ENCODE measurements at places on chromosomes 13 and 19.
A peak's percentile ranks its signal among the peaks of the same experiment; 100 is the strongest.

GRCh38 chr19:41434450-41434849 lies 5.3 kb downstream of the DMAC2 start:
- DNase-seq: no peak

DNA sequence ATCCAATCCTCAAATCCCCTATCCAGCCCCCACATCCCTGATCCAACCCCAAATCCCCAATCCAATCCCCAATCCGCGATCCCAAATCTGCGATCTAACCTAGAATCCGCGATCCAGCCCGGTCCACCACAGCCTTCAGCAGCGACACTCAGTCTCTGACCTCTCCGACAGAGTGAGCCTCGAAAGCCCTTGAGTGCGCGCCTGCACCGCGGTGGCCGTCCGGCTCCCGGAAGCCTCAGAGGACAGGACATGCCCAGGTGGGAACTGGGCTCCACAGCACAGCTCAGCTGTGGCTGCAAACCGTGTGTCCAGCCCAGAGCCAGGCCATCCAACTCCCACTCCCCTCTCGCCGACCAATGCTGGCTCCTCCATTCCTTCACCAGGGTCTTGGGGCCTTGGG lies 48.8 kb upstream of the C1QTNF9B start:
- DNase-seq: no peak

GRCh38 chr13:42876887-42877545 lies 95.6 kb downstream of the FAM216B start:
- no peak for DNase-seq

GRCh38 chr13:48448285-48448958 lies 35.5 kb upstream of the LPAR6 start:
- DNase-seq: peak; percentile 51

DNA sequence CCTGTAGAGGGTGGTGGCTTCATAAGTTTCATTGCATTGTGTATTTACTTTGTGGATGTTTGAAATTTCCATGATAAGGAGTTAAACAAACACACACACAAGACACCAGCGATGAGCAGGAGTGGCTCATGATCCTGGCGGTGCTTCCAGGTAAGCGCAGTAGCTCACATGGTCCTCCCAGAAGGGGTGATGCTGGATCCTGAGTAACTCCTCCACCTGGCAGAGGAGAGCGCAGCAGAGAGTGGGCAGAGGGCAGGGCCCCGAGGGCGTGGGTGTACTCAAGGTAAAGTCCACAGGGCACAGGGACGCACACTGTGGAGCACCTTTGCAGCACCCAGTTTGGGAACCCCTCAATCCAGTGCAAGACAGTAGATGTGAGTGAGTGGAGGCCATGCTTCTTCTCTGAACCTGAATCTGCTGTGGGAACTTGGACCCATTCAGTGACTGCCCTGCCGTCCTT lies 54.0 kb downstream of the RFX2 start:
- DNase-seq: no peak

GRCh38 chr13:20989656-20990321 lies 71.6 kb downstream of the LATS2 start:
- DNase-seq: peak; percentile 86

DNA sequence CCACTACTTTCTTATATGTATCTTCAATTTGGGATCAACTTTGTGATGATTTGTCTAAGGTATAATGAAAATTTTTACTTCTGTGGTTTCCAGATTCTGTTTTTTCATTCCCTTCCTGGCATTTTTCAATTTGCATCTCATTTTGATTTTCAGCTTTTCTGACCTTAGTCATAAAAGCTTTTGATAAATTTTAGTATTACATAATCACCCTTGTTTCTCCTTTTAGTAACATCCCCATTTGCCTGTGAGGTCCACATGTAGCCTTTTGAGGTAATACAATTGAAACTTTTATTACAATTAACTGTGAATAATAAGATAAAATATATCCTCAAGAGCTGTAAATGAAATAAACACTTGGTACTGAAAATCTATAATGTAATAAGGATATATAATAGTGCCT lies 31.2 kb downstream of the LACC1 start:
- DNase-seq: no peak

DNA sequence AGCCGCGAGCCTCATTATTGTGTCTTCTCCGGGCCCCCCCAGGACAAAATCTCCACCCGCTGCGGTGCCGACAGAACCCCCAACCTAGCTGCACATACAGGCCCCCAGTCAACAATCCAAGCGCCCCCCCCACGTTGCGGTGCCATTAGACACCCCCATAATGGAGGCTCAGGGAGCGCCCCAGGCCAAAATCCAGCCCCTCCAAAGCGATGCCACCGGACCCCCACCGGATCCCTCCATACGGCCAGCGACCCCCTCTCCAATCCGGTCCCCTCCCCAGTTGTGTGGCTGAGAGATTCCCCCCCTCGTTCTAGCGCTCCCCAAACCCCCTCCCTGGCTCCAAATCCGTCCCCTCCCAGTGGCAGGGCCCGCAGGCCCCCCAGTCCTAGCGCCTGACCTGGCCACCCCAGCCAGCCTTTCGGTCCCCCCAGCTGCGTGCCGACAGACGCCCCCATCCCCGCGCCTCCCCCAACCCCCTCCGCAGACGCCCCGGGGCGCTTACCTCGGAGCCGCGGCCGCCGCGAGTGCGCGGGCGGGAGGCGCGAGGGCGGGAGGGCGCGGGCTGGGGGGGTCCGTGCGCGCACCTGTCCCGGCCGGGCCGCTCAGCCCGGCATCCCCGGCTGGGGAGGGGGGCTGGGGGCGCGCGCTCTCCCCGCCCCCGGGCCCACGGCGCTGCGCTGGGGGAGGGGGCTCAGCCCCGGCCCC lies 21.6 kb upstream of the SEMA6B start:
- no peak for DNase-seq

DNA sequence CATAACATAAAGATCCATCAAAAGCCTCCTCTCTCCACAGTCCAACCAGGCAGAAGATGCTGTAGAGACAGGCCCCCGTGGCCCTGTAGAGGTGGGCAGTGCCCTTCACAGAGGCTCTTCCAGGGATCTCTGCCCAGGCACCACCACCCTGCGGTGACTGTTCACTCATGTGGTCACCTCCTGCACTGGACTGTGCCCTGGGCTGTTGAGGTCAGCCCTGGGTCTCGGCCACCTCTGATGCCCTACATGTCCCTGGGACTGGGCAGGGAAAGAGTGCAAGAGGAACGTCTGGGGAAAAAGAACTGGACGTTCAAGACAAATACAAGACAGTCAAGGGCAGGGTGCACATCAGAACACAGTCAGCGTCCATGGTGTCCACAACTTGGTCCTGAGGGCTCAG lies 22.3 kb downstream of the PEPD start:
- DNase-seq: no peak

DNA sequence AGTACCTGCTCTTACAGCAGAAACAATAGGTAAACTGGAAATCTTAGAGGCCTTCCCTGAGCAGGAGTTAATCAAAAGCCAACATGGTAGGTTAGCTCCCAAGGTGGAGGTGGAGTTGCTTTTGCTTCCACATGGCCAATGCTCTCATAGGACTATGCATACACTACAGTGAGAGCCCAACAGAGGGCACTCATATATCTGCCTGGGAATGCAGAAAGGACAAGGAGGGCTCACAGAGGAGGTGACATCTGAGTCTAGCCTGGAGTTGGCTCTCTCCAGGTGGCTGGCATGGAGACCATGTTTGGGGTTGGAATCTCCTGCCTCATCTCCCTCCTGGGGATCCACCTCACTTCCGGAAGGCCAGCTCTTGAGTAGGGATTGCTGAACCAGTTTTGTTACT lies 34.6 kb downstream of the ATP8A2 start:
- no peak for DNase-seq

GRCh38 chr19:50870417-50871089 lies 2.7 kb upstream of the KLK2 start:
- no peak for DNase-seq

DNA sequence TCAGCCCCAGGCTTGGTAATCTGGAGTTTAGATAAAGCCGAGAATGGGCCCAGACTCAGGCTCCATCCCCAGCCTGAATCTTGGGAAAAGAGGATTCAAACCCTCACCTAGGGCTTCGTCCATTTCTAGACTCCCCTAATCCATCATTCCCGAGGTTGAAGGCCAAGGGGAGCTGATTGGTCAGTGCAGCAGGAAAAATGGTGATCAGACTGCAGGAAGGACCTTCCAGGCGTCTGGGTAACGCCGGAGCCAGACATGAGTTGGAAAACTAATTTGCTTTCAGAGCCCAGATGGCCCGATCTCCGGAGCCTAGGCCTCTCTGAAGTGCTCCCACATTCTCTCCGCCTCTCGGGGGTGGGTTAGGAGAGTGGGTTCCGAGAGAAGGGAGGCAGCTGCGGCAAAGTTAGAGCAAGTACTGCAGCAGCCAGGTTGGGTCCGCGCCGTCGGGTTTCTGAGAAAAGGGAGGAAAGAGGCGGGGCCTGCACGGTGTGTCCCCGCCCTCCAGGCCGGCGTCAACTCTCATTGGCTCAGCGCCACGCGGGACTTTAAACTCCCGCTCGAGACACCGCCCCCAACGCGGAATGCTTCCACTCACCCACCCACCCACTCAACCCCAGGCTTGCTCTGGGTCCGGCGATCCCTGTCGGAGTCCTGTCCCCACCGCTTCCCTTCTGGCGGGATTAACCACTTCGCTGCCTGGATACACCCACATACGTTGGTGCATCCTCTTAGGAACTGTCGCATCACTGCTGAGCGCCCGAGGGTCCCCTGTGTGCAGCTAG lies 788 bp upstream of the RTBDN start:
- DNase-seq: no peak
